ENCODE measurements at places on chromosomes 7 and 10. TPM values are rescaled to one million over a fixed set of nuclear protein-coding genes. Genes with fewer than 3 reads are reported as not detected.

- DNase-seq, result no peak
Measured at GRCh38 chr7:124155432-124156022, 122.7 kb upstream of the TMEM229A start.

DNA sequence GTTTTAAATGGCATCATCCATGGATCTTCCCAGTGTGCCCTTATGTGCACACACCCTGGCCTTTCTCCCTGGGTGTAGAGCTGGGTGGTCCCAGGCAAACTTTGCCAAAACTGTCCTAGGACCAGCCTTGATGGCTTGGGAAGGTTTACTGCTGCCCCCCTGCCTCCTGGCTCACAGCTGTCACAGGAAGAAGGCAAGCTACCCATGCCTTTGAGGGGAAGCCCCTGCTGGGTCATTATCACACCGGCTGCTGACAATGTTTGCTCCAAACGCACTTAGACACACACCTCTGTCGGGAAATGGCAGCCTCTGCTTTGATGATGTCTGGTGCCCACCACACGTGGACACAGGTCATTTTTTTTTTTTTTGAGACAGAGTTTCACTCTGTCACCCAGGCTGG lies 25.2 kb upstream of the FIGNL1 start:
- no peak for DNase-seq

SCIN gene
- total RNA-seq, result 1.2 TPM

DNA sequence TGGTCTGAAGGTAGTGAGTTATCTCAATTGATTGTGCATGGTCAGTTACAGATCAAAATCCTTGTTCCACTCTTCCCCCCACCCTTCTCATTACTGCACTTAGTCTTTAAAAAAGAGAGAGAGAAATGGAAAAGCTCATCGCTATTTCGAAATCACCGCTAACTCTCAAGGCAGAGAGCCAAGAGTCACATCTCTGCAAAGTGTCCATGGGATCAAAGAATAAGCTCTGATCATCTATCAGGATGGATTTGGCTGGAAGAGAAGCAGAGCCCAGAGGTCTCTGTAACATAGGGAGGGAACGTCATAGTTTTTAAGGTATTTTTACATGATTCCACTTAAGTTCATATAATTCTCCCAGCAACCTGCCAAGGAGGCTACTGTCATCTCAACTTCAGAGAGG lies 30.0 kb upstream of the MYH16 start:
- DNase-seq, result no peak

ANKIB1 gene
- 43.4 TPM for total RNA-seq

- DNase-seq, result no peak
Measured at GRCh38 chr10:69334302-69335062, 56.2 kb downstream of the HK1 start.

GRCh38 chr7:132866551-132866950 lies 215.3 kb downstream of the CHCHD3 start:
- DNase-seq, result no peak

All from WTC11 (cell line).